ENCODE measurements at places on chromosomes 13 and 19. TPM values are rescaled to one million over a fixed set of nuclear protein-coding genes. Genes with fewer than 3 reads are reported as not detected.

LILRA1 gene
- total RNA-seq = not detected

OR7D2 gene
- not detected for total RNA-seq

ZNF177 gene
- total RNA-seq = 1.5 TPM

SIAH3 gene
- total RNA-seq = not detected

RPL18 gene
- 2,147 TPM for total RNA-seq

HSPH1 gene
- total RNA-seq = 28.2 TPM

PCDH20 gene
- total RNA-seq = not detected

ADM5 gene
- 0.47 TPM for total RNA-seq

DYRK1B gene
- 15.4 TPM for total RNA-seq

SPRY2 gene
- 10.6 TPM for total RNA-seq

ADAMTS10 gene
- 8.1 TPM for total RNA-seq

MRPL54 gene
- total RNA-seq = 54.7 TPM

C5AR1 gene
- total RNA-seq = 0.16 TPM

CFD gene
- 362 TPM for total RNA-seq

C19orf33 gene
- total RNA-seq = 8.8 TPM

IL4I1 gene
- total RNA-seq = 0.47 TPM

GRIN2D gene
- 0.17 TPM for total RNA-seq

KIR2DL3 gene
- not detected for total RNA-seq

MAMSTR gene
- 0.60 TPM for total RNA-seq
